Mesothelial cell of epicardium (in vitro differentiated cells): ENCODE measurements at places on chromosomes 1 and 21.

DNA sequence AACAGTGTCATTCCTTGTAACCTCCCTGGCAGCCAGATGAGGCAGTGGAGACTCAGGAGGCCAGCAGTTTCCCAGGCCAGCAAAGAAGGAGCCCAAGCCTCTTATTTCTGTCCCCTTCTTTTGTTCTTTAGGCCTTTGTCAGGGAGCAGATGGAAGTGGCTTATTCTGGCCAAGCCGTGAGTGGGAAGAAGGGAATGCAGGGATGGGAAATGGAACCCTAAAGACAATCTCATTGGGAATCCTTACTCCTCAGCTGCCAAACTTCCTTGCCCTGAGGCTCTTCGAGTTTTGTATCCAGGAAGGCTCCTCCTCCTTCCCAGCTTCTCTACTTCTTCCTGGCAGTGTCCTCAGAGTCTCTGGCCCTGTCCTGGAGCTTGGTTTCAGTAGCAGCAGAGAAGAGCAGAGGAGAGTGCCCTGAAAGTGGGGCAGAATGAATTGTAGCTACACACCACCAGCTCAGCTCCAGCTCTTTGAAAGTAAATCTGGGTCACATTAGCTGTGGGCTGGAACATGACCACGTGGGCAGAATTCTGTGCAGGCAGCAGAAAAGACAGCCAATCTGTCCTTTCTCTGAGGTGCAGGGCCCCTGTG is 63.9 kb downstream of the NDUFS5 start:
- DNase-seq = no peak

DNA sequence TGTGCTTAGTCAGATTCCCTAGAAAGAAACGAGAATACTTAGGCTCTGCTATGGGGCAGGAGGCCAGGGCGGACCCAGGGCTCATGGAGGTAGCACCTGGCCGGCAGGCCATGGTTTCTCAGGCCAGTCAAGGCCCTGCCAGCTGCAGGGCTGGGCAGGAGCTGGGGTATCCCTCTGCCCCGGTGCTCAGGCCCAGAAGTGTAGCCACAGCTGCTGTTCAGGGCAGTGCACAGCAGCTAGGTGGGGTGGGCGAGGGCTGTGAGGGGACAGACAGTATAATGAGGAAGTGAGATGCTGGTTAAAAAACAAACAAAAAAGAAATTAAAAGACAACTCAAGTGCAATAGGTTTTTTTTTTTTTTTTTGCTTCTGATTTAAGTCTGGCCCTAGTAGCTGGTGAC is 34.0 kb upstream of the EDN2 start:
- no peak for DNase-seq

GRCh38 chr1:59138402-59138801 is 158.5 kb upstream of the FGGY start:
- DNase-seq = no peak

GRCh38 chr1:202551683-202552082 is 158.6 kb downstream of the SYT2 start:
- peak; percentile 42 for DNase-seq

- DNase-seq = no peak
Measured at GRCh38 chr1:33257207-33257771, 997 bp downstream of the ZNF362 start.

GRCh38 chr1:17377325-17377953 is 5.4 kb downstream of the PADI6 start:
- DNase-seq = no peak

GRCh38 chr1:174671826-174672225 is 224.1 kb downstream of the GPR52 start:
- DNase-seq = no peak
